ENCODE measurements at places on chromosomes 13 and 19.

DNA sequence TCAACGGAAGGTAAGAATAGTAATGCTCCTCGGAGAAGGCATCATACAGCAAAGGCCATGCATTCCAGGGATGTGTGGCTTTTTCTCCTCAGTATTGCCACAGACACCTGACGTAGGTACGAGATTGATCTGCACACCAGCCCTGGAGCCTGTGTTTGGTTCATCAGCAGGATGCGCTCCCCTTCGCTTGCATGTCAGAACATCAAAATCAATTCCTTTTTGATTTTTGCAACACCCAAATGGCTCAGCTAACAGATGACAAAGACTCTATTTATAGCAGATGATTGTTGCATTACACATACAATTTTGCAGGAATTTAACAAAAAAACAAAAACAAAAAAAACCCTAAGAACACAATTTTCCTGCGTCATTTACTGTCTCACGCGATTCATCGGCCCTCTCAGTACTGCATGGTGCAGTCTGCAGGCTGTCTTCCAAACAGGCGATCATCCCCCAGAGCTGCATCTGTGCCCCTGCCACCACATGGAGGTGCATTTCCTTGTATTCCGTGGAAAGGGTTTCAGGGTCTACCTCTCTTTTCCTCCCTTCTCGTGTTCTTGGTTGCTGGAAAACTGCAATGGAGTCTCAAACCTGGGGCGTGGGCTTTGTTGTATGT, 207.3 kb downstream of the TEX29 start:
- DNase-seq: no peak

- DNase-seq: no peak
Measured at GRCh38 chr13:41231786-41232185, 31.6 kb downstream of the MTRF1 start.

DNA sequence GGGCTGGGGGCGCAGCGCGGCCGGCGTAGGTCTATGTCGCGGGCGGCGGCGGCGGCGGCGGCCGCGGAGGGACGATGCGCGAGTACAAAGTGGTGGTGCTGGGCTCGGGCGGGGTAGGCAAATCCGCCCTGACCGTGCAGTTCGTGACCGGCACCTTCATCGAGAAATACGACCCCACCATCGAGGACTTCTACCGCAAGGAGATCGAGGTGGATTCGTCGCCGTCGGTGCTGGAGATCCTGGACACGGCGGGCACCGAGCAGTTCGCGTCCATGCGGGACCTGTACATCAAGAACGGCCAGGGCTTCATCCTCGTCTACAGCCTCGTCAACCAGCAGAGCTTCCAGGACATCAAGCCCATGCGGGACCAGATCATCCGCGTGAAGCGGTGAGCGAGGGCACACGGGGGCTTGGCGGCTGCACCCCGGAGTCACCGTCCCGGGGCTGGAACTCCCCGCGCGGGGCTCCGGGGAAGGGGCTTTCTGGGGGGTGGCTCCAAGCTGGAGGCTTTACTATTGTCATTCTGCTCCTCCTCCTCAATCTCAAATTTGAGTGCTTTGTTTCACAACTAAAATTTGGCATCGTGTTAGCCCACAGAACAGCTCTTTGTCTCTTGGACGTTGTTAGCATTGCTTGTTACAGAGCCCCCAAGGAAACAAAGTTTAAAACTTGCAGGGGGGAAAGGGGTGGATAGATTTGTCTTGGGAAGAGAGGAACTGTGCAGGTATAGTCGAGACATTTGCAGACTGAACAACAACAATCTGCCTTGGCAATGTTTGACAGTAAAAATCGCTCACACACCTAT, 630 bp downstream of the RAP2A start:
- no peak for DNase-seq

DNA sequence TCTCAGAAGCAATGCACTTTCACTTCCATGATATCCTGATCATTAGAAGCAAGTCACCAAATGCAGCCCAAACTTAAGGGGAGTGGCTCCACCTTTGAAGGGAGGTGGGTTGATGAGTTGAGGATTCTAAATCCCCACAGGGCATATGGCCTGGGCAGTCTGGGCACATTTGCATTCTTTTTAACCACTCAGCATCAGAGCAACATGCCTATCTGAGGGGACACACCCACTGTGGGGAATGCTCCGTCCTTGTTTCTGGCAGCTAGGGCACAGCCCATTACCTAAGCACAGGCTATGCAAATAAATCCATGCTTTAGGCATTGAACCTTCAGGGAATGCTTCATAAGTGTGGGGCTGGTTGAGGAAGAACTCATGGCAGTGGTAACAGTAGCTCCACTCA, 12.3 kb upstream of the SACS start:
- no peak for DNase-seq

DNA sequence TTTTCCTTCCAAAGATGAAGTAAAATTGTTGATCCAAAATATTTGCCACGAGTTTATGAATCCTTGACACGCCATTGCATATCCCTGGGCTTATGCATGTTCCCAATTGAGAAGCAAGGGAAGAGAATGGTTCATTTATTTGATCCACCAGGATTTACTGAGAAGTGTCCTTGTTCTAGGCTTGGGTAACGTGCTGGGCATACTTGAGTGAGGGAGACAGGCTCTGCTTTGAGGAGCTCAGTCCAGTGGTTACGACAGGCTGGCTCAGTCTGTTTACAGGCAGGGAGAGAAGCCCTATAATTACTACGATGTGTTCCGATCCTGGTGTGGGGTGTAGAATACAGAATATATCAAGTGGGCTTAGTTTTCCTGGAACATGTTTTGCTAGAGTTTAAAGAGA, 6.3 kb upstream of the PNMA8C start:
- DNase-seq: no peak

DNA sequence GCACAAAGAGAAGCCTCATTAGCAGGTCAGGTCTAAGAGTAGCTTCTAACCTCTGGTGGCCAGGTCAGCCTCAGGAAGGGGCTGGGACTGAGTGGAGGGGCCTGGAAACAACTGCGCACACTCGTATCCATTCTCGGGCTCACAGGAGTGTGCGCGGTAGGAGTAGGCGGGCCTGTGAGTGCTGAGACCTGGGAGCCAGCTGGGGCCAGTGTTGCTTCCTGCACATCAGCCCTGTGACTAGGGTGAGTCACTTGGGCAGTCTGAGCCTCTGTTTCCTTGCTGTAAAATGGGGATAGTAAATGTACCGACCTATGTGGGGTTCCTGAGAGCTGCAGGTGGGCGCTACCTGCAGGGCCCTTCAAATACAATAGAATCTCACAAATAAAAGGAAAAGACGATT, 26.9 kb downstream of the SIN3B start:
- no peak for DNase-seq

- peak; percentile 31 for DNase-seq
Measured at GRCh38 chr13:42969565-42970172, 22.4 kb downstream of the EPSTI1 start.

DNA sequence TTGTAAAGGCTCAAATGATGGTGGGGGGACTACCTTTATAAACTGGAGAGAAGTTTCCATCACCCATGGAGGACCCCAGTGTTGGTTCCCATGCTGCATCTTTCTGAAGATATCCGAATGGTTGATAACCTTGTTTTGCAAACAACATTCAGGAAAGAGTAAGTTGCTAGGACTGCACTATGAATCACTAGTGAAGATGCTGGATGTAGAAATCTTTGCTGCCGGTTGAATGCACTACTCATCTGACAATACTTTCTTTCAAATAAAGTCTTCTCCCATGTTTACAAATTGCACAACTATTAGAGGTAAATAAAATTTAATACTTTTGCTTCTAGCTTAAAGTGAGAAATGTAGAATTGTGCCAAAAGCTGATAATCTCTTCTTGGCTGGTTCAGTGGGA, 198.4 kb upstream of the SLITRK6 start:
- DNase-seq: no peak

DNA sequence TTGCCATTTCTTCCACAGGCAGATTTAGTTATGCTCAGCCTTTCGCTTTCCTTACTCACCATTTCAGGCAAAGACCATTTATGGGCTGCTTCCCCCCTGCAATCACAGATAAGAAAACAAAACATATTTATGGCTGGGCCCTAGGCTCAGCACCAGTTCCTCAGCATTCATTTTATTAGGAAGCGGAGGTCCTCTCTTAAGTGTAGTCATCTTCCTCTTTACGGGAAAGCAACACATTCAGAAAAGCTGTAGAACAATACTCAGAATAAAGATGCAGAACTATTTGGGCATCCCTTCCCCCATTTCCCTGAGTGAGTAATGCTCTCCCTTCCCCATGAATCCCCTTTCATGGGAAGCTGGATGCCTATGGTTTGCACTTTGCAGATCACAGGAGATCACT, 27.9 kb downstream of the FLT1 start:
- no peak for DNase-seq

- no peak for DNase-seq
Measured at GRCh38 chr19:45781214-45782161, 802 bp downstream of the DMPK start.

DNA sequence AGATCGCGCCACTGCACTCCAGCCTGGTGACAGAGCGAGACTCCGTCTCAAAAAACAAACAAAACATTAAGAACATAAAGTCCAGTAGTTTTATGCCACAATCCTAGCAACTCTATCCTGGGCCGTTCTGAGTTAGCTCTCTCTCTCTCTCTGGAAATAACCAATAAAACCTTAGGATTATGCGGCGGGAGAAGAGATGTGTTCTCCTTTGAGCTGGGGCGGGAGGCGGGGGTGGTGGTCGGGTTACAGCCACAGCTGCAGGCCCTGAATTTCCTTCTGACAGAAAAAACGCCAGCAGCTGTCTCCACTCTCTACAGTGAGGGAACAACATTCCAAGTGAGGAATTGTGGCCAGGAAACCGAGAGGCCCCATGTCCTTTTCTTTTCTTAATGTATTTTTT, 9.1 kb upstream of the PNMA8A start:
- no peak for DNase-seq

GRCh38 chr19:18919086-18919899, at the start of the genes COPE and DDX49:
COPE (minus strand) TSS chr19:18919387; CDS start chr19:18919348, 39 bp downstream.
DDX49 (plus strand) TSS chr19:18919715; CDS start chr19:18919742, 27 bp downstream.
- peak; percentile 100 for DNase-seq

DNA sequence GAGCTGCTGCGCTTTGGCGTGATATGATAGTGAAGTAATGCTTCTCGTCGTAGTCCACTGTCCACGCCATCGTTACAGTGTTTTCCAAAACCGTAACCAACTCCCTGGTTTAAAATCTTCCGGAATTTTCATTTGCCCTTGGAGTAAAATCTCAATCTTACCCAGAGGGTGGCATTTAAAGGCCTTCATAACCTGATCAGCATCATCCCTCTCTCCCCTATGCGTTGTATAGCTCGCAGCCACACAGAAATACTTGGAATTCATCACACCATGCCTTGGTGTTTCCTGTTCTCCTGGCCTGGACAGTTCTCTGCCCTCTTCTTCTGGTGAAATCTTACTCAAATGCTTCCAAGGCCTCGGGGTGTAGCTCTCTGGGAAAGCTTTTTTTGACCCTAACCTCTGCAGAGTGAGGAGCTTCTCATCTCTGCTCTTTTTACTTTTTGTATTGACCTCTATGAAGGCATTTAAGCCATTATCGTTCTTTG, 839 bp downstream of the MPHOSPH8 start:
- DNase-seq: no peak

GRCh38 chr13:36530050-36530789, 97.9 kb downstream of the CCNA1 start:
- peak; percentile 2 for DNase-seq

GRCh38 chr13:39347926-39348901, 254.8 kb downstream of the LHFPL6 start:
- DNase-seq: peak; percentile 20

Measured in cerebellum (tissue), 4 donors.